ENCODE measurements at places on chromosomes 16 and 17.

GRCh38 chr16:11411059-11411550 lies 65.8 kb downstream of the RMI2 start:
- DNase-seq: no peak

DNA sequence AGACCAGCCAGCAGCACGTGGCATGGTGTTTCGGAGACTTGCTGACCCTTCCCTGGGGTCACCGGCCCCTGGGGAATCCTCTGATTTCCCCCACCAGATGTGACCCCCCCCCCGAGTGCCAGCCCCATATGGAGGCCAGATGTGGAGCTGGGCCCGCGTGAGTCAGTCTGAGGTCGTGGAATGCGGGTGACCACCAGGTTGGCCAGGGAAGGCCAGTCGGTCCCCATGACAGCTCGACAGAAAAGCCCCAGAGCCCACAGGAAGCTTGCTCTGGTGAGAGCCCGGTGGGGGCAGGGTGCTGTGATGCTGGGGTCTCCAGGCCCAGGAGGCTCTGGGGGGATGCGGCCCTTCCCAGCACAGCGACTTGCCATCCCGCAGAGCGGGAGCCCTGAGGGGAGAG lies 209.0 kb downstream of the NTN1 start:
- no peak for DNase-seq

DNA sequence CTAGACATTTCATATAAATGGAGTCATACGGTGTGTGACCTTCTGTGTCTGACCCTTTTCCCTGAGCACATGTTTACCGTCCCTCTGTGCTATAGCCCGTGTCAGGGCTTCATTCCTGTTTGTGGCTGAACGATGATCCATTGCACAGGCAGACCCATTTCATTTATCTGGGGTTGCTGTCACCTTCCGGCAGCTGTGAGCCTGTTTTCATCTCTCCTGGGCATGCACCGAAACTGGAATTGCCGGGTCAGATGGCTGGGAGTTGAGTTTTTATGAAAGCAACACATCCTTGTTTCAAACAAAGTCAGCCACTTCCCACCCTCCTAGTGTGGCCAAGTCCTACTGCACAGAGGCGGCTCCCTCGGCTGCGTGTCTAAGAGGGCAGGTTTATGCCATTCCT lies 25.5 kb downstream of the BAIAP2 start:
- DNase-seq: no peak

- no peak for DNase-seq
These were observed 15.8 kb upstream of the PRM1 start for GRCh38 chr16:11296706-11297491.

GRCh38 chr17:36869856-36870719 lies 67.2 kb upstream of the LHX1 start:
- no peak for DNase-seq

GRCh38 chr17:57706761-57707160 lies 38.3 kb downstream of the CCDC182 start:
- DNase-seq: no peak
